ENCODE measurements at places on chromosomes 1 and 21.

- DNase-seq, result no peak
Observed at GRCh38 chr1:212513586-212513985, 80.9 kb downstream of the NENF start.

DNA sequence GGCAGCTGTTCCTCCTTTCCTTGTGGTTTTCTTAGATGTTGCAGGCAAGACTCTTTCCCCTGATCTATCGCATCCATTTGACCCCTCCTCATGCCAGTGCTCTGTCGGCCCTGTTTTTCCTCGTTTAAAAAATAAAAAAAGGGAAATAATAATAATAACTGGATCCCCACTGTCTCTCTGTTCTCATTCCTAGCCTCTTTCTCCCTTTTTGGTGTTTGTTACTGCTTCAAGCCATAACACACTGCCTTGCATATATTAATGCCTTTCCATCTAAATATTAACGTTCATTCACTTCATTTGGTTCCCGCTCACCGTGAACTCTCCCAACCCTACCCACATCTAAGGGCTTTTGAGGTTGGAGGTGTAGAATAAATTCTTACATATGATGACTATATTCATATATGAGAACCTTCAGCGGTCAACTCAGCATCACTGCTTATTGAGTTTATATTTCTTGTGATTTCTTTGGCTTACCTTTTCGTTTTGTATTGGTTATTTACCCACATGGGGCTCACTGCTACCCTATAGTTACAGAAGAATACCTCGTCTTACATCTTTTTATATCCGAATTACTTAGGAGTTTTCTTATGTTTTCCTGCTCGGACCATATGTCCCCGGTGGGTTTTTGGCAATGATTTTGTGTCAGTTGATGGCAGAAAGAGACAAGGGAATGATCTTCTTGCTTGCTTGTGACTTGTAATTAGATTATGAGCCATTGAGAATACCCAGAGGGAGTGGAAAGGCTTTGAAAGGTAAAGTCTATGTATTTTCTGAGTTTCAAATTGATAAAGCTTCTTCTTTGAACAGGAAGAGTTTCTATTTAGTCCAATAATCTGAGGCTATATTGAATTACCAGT lies 805 bp downstream of the ATG4C start:
- no peak for DNase-seq

GRCh38 chr1:192475970-192476369 lies 99.6 kb upstream of the RGS1 start:
- no peak for DNase-seq

DNA sequence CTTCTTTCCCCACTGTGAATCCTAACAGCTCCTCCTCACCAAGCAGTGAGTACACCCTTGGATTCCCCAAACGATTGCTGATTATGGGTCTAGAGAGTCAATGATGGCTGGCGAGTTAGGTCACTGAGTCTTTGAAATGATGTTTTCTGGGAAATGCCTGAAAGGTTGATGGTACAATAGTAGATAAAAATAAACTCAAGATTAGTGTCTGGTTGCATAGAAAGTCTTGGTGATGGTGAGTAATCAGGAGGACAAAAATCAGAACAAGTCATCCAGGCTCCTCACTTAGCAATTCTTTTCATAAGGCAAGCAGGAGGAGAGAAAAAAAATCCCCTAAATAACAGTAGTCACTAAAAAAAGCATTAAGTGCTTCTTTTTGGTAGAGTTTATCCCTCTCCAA lies 22.6 kb downstream of the HLX start:
- no peak for DNase-seq

DNA sequence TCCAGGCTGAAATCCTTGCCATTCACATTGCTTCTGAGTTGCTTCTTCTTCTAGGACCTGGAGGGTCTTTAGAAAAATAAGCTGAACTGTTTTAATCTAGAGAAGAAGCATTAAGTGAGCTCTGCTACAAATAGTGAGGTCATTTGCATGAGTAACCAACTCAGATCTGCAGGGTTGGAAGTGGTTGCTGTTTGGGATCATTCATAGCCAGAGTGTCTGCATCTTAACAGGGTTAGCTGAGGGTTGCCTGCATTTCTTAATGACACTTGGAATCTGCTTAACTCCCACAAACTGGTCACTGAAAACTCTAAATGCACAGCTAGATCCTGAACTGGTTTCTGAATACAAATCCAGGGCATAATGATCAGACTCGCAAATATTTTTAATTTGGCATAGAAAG lies 9.9 kb downstream of the CNIH3 start:
- no peak for DNase-seq

DNA sequence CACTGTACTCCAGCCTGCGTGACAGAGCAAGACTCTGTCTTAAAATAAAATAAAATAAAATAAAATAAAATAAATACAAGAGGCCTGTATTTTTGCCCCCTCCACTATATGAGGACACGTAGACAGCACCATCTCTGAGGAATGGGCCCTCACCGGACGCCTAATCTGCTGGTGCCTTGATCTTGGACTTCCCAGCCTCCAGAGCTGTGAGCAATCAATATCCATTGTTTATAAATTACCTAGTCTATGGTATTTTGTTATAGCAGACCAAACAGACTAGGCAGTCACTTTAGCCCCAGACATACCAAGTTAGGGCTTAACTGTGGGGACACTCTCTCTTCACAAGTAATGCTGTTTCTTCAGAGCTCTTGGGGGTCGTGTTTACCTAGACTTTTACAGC lies 6.4 kb downstream of the ELAPOR1 start:
- no peak for DNase-seq

DNA sequence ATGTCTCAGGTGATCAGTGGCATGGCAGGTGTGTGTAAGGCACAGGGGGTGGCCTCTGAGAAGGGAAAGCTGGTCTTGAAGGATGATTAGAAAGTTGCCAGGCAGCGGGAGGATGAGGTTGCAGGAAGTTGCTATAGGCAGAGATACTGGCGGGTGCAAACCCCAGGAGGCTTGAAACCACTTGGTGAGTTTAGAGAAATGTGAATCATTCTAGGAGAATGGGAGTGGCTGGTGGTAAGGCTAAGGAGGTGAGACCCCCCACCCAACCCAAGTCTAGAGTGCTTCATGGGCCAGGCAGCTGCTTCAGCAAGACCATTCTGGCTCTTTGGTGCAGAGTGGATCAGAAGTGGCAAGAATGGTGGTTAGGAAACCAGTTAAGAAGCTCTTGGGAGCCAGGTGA lies 9.0 kb downstream of the SH2D2A start:
- no peak for DNase-seq

- no peak for DNase-seq
Observed at GRCh38 chr1:168298446-168298845, 17.8 kb downstream of the TBX19 start.

- DNase-seq, result no peak
Observed at GRCh38 chr1:47436304-47436978, 1.4 kb upstream of the FOXD2 start.

GRCh38 chr1:231138236-231138635 lies 23.6 kb upstream of the TRIM67 start:
- no peak for DNase-seq

DNA sequence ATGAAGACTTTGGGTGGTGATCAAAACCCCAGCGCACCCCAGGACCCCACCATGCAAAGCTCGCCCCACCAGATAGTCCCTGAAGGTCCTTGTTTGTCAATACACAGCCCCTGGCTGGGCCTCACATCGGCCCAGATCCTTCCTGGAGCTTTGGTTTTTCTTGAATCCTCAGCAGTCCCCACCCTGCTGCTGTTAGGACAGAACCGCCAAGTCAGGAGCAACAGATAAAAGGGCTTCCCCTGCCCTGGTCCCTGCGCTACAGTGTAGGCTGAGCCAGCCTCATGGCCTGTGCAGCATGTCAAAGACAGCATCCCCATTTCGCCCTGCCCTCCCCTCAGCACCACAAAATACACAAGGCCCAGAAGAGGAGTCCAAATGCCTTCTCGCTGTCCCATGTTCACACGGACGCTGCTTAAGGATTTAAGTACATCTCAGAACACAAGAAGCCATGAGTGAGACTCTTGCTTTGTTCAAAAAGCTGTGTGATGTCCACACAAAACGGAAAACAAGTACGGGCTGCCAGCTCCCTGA lies 65.7 kb downstream of the PSMG1 start:
- DNase-seq, result no peak

DNA sequence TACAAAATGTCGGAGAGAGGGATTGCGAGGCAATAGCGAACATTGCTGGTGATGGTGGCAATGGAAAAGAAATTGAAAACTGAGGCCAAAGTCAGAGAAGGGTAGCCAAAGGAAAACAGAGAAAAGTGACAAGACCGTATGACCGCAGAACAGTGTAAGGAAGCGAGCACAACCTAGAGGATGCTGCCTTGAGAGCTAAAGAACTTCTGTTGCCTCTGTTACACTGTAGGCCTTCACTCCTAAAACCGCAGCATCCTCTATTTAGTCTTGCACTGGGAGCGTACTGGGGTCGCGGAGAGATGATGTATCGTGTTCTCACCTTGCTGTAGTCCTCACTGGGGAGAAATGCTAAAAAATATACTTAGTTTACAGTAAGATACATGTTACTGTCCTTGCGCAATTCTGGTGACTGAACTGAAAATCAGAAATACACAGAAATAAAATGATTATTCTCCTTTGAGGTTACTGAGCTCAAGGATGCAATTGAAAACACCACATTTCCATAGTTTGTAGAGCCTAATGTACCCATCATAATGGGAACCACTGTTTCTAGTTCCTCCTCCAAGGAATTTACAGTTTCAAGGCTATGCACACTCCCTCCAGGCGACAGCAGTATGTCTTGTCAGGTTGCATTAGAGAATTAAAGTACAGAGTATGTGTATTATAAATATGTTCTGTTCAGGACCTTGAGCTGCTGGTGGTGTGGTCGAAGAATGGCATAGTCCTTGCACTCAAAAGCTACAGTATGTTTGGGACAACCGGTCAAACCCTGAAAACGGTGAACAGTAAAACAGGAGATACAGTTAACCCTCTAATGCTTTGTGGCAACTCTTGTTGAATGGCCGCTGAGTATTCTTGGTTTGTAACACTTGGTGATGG lies 1.3 kb downstream of the NEK7 start:
- DNase-seq, result no peak

DNA sequence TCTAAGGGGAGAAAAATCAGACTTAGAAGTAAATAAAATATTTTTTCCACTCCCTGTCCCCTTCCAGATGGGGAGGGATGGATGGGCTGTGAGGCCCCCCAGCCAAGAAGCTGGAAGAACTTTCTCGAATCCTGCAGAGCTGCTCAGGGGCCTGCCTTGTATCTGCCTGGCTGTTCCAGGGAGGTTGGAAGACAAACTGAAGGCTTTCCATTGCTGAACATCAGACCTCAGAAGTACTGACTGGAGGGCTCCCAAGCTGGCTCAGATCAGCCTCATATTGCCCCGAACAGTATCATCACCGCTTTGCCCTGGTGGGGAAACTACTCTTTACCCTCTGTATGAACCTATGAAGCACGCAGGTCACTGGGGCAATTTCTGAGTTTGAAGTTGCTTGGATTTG lies 12.4 kb upstream of the F3 start:
- DNase-seq, result no peak

GRCh38 chr1:195591917-195592672 lies 1016.1 kb downstream of the KCNT2 start:
- DNase-seq, result no peak

DNA sequence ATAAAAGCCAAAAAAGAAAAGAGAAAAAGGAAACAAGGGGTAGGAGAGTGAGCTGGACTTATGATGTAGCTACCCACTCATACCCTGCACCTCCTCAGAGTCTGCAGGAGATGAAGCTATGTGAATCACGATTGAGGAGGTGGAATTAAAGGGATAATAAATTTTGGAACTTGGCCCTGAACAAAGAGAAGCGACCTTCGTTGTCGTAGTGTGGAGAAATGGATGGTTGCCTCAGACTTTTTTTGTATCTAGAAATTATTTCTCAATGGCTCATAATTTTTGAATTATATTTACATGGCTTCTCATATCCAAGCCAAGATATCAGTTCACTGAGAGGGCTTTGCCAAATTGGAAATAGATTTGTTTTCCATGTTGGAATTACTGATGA lies 37.8 kb upstream of the SIPA1L2 start:
- no peak for DNase-seq

- DNase-seq, result no peak
Observed at GRCh38 chr1:100832694-100833428, 61.8 kb downstream of the EXTL2 start.

- DNase-seq, result no peak
Observed at GRCh38 chr1:178143730-178144690, 50.1 kb downstream of the RASAL2 start.

GRCh38 chr1:39729030-39729429 lies 9.7 kb upstream of the PPIE start:
- no peak for DNase-seq

DNA sequence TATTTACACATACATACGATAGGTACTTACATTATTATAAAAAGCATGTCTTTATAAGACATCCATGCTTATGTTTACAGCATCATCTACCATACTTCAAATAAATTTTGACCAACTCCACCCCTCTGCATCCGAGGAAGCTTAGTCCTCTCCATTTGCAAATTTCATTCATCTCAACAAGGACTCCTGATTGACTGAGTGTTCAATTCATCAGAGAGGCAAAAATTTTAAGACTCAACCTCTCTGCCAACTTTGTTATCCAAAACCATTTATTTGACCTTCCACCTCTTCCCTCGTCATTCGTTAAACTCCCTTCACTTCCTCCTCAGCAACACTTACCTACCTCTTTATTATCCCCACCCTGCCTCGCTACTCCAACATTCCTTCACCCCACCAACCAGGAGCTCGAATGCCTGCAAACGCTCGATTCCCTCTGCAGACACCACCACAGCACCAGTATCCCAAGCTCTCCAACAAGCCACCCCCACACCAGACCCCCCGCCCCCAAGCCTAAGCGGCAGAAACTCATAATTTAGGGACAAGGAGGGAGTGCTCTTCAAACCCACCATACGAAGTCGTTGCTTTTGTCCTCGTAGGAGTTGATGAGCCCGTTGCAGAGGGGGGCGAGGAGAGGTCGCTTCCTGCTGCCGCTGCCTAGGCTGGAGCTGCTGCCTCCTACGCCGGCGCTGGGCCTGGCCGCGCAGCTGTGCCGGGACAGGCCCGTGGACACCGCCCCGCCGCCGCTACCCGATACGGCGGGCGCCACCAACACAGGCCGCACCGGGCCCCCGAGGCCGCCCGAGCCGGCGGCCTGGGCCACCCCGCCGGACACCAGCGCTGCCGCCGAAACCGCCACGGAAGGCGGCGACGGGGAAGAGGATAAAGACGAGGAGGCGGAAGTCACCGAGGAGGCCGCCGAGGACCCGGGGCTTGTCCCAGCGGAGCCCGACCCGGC lies 803 bp downstream of the COP1 start:
- no peak for DNase-seq

GRCh38 chr1:179146476-179146875 lies 64.6 kb downstream of the TOR3A start:
- DNase-seq, result no peak

GRCh38 chr1:243449373-243449772 lies 193.5 kb downstream of the SDCCAG8 start:
- no peak for DNase-seq

All from esophagus squamous epithelium (tissue), 5 donors.